ENCODE measurements at places on chromosomes 5 and 9.

GRCh38 chr5:135600971-135601381, 22.2 kb upstream of the CXCL14 start:
- no peak for DNase-seq

DNA sequence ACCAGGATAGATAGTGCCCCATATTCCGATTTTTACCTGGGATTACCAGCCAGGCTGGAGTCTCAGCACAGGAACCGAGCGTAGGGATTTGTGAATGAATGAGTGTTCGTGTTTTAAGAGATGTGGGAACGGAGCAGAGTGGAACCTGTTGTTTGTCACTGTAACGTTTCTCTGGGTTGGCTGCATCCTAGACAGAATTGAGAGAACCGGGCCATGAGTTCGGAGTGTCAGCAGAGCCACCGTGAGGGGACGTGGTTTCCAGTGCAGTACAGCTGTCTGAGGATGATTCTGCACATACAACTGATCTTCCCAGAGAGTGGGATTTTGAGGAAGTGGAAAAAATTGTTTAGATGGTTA, 1.2 kb downstream of the PDE8B start:
- no peak for DNase-seq

- DNase-seq = no peak
Measured at GRCh38 chr9:85081963-85082362, 412.4 kb downstream of the NTRK2 start.

DNA sequence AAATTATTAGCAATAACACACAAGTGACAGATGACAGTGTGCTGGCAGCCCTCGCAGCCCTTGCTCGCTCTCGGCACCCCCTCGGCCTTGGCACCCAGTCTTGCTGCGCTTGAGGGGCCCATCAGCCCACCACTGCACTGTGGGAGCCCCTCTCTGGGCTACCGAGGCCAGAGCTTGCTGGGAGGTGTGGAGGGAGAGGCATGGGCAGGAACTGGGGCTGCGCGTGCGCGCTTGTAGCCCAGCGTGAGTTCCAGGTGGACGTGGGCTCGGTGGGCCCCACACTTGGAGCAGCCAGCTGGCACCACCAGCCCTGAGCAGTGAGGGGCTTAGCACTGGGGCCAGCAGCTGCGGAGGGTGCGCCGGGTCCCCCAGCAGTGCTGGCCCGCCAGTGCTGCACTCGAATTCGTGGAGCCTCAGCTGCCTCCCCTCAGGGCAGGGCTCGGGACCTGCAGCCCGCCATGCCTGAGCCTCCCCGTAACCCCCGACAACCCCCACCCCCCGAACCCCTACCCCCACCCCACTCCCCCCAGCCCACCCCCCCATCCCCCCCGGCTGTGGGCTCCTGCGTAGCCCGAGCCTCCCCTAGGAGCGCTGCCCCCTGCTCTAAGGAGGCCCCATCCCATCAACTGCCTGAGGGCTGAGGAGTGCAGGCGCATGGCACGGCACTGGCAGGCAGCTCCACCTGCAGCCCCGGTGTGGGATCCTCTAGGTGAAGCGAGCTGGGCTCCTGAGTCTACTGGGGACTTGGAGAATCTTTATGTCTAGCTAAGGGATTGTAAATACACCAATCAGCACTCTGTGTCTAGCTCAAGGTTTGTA, 240.9 kb downstream of the TRIM36 start:
- DNase-seq = no peak

DNA sequence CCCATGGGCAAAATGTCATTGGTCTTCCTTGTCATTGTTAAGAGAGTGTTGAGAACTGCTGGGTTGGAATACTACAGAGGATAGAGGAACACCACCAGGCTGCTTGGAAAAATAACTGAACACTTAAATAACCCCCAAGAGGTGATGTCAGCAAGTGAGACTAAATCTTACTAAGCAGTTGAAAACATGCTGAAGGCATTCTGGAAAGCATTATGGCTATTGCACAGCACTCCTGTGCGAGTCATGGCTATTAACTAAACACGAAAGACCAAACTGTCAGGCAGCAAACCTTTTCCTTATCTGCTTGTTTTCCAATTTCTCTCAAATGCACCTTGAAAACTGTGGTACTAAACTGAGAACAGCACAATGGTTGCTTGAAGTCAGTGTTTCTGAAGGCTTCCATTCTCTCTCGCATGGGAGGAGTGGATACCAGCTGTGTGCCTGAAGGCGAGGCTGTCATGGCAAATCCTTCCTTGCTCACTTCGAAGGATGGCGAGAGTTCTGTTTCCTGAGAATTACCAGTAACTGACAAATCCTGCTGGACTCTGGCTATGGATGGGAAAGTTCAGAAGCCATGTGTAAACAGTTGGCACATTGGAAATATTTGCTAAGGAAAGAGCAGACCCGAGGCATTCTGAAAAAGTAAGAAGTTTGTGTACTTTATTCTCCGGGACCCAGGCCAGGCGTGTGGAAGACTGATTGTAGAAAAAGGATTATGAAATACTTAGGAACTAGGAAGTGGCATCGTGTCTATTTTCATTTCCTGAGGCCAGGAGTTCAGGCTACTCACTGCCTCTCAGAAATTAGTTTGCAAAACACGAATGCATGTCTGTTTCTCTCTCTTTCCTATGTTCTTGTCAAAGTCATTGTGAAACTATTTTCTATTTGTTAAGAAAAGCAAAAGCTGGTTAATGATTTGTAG, 182.1 kb downstream of the DMRT2 start:
- no peak for DNase-seq

DNA sequence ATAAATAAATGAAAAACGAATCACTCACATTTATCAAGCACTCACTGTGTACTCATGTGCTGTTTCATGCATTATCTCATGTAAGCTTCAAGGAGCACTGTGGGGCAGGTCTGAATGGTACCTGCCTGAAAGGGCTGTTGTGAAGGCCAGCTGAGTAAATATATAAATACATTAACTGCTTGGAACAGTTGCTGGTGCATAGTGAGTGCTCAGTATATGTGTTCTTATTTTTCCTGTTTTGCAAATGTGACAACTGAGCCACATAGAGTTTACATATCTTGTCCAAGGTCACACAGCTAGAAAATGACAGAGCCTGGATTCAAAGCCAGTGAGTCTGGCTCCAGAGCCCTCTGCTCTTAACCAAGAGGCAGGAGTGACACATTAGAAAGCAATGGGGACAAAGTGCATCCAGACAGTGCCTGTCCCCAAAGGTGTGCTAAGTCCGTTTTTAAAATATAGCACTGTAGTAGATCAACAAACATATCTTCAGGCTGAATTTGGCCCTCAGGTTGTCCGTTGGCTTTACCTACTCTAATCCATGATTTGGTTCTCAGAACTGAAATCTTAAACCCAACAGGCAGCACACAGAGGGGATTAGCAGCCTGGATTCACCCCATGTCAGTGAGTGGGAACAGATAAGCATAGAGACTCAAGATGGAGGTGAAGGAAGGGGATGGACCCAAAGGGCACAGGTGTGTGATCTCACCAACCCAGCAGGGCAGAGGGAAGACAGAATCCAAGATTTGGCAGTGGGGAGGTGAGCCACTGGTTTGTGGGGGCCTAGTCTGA, 70.8 kb downstream of the WWC1 start:
- DNase-seq = no peak

GRCh38 chr5:53576674-53577073, 16.2 kb downstream of the NDUFS4 start:
- no peak for DNase-seq

GRCh38 chr9:98983295-98984268, 39.9 kb downstream of the COL15A1 start:
- DNase-seq = no peak

DNA sequence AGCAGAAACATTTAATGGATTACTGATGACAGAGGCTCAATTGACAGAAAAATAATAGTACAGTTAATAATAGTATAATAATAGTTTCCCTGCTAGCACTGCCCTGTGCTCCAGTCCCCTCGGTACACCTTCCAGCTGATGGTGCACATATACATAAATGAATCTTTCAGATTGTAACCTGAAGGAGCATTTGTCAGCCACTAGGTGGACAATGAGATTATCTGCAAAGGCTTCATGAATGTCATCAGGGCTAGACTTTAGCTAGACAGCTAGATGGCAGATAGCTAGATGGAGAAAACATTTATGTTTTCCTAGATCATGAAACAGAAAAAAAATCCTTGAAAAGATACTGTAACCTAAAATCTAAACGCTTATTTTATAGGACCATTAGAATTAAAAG, 304.4 kb upstream of the SMC2 start:
- DNase-seq = no peak

- DNase-seq = no peak
Measured at GRCh38 chr9:15959663-15960062, 406.8 kb downstream of the CCDC171 start.

GRCh38 chr5:71778678-71779276, 59.7 kb downstream of the CARTPT start:
- DNase-seq = no peak

DNA sequence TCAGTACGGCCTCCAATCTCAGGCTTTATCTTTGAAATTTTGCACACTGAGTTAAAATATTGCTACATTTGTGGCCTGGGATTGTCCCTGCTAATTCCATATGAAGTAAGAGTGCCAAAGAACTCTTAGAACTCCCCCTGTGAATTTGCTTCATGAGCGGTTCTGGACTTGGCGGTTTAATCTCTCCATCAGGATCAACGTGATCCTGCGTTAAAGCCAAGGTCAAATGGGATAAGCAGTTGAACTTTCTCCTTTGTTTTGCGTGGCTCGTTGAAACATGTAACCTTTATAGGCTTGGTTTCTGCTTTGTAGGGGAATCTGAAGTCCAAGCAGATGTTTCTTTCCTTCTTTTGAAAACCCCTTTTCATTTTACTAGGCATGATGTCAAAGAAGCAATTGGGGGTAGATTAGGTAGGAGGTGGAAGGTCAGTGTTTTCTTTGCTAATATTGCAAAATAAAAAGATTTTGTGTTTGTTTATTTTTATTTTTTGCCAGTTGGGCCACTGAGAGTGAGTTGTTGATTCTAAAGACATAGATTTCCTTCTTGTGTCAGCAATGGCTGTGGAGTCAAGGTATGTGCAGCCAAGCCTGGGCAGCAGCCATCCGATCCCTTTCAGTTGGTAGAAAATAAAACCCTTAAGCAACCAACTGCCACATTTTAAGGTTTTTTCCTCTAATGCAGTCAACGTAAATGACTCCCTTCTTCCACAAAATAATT, 390.8 kb downstream of the NNT start:
- no peak for DNase-seq

DNA sequence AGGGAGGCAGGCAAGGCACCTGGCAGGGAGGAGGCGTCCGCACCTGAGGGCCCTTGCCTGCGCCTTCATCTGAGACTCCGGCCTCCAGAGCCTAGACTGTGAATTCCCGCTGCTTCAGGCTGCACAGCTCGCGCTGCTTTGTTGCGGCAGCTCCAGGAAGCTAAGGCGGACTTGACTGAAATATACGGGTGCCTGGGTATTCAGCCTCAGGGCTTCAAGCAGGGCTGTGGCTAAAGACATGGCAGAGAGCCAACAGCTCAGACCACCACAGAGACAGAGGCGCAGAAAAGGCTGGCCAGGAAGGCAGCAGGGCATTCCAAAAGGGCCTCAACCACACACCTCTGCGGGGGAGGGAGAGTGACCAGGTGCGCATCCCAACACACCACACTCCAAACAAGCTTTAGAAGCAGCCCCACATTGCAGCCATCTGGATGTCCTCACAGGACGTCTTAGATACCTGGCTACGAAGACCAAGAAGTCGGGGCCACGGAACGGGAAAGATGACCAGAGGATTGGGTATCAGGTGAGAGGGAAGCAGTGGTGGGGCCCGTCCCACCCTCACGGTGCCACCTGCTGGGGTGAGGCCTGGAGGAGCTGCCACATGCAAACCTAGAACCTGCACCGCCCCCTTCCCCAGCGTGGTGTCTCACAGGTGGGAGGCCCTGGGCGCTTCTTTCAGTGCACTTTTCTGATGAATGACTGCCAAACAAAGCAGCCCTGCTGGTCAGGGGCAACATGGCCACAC, 1.7 kb upstream of the DPH7 start:
- DNase-seq = no peak

DNA sequence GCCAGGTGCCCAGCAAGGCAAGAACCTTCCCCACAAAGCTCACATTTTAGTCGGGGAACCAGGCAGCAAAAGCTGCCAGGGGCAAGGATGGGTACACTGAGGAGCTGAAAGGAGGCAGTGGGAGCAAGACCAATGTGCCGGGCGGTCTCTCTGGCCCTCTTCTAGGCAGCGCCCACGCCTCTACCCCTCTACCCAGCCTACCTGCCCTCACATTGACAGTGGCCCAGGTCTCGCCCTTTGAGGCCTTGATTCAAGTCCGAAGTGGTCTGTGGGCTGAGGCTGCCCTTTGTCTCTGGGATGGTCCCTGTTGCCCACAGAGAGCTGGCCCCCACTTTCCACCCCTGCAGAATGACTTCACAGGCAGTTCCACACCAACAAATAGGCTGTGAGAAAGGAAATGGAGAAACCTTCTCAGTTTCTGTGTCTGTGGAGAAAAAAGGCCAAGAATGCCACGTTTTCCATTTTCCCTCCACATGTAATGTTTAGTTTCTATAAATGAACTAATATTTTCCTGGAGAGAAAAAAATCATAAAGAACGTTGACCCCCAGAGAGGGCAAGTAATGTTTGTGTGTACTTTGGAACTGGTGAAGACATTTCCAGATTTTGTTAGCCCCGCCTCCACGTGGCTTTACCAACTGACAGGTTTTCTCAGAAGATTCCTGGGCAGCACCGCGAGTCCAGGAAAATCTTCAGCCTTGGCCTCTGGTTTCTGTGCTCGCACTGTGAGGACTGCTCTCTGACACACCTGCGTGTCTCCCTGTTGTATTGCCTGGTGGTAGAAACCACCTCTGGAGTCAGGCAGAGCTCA, 57.4 kb upstream of the ANGPTL2 start:
- no peak for DNase-seq

DNA sequence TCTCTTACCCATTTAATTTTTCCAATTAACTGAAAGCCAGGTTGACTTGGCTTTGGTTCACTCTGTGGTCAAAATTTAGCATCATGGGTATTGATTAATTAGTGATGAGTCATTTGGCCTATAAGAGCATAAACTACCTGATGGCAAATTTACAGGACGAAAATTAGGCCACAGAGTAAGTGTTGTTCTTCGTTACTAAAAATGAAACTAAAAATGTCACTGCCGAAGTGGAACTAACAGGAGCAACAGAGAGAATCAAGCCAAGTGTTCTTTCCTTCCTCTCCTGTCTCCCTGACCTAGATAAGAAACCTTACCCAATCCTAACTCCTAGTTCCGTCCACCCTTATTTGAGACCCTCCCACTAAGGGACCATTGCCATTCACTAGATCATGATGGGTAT, 176.9 kb downstream of the RAB3C start:
- no peak for DNase-seq

DNA sequence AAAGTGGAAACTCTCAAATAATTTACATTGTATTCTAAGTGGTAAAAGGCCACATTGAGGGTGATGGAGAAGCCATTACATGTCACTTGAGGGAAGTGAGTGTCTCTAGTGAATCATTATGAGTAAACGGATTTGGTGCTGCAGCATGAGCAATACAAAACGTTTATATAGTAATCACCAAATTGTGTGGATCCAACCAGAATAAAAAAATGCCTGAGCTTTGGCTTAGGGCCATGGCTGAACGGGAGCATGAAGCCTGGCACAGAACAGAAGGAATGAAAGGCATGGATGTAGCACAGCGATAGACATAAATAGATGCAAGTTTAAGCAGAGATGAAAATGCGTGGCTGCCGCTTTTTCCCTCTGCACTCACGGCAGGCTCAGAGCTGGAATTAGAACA, 58.3 kb downstream of the PTTG1 start:
- no peak for DNase-seq
